ENCODE measurements at places on chromosomes 6 and 20.
A peak's percentile ranks its signal among the peaks of the same experiment; 100 is the strongest.

- no peak for DNase-seq
Measured at GRCh38 chr6:157513004-157513603, 132.1 kb downstream of the ZDHHC14 start.

- DNase-seq, result no peak
Measured at GRCh38 chr20:40019510-40019909, 669.5 kb downstream of the MAFB start.

DNA sequence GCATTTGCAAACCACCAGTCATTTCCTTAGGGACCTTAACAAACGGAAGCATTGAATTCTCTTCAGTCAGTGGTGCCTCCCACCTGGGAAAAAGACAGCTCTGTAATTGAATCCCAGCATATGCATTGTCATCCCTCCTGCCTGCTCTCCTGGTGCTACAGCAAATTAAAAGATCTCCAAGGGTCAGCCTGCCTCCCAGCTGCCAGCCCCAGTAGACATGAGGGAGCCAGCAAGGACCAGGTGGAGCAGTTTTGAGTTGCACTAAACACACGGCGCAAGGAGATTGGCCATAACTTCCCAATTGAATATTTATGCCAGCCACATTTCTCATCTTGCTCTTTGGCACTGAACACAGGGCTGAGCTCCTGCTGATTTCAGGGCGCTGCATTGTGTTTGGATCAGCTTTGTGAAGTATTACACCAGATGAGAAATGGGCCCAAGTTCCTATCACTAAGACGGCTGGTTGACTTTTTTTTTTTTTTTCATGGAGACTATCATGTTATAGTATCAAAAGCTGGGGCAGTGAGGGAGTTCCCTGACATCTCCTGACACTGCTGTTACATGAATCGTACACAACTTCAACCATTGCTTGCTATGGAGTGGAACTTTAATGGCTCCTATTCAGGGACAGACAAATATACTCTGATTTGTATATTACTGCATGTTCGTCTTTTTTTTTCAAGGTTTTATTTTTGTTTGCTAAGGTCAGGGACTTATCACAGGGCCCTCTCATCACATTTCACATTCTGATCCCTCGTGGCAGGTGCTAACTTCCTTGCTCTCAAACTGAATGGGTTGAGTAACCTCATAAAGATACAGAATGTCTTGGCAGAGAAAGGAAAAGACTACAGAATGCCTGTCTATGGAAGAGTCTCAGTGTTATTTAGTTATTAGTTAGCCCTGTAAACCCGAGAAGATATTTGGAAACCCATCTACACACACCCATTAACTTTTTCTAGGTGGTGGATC lies 191.1 kb downstream of the EYA4 start:
- DNase-seq, result no peak

DNA sequence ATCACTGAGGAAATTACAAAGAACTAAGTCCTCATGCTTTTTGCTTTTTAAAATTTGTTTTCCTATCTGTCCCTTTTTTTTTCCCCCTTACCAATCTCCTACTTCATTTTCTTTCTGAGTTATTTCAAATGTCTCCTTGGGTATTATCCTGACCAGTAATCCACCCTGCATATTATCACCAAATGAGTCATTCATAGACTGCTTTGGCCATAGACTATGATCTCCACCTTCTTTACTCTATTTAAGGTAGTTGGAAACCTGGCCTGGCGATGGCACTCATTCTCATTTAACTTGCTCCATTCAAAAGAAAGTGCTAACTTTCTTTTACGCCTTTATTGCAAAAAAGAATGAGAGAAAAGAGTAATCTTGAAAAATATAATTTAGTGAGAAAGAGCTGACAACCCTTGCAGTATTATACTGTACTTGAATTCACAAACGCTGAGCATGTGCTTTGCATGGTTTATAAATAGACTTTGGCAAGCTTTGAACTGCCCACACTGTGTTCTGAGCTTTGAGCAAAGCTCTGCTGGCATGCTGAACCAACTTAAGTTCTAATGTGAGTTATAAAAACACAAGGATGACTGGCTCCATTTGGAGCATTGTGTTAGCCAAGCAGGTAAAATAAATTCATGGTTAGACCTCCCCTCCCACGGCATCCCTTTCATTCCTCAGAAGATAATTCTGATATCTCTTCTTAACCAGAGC lies 198.9 kb downstream of the NKAIN2 start:
- DNase-seq, result no peak

DNA sequence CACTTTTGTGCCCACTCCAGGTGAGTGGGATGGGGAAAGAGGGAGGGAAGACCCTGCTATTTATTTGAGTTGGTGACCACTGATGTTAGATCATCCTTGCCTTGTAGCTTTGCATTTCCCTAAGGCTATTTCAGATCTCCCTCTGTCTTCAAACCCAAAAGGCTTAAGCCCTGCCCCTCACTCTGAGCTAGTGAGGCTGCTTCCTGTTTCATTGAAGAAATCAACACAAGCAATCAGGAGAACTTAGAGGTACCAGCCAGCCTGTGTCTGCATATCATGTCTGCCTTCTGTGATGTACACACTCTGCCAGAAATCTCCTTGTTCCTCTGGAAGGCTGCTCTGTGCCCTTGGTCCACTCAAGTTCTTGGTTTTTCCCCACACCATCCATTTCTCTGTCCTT lies 135.3 kb downstream of the ARID1B start:
- no peak for DNase-seq

GRCh38 chr20:2234598-2235191 lies 61.1 kb upstream of the TGM3 start:
- DNase-seq, result no peak

DNA sequence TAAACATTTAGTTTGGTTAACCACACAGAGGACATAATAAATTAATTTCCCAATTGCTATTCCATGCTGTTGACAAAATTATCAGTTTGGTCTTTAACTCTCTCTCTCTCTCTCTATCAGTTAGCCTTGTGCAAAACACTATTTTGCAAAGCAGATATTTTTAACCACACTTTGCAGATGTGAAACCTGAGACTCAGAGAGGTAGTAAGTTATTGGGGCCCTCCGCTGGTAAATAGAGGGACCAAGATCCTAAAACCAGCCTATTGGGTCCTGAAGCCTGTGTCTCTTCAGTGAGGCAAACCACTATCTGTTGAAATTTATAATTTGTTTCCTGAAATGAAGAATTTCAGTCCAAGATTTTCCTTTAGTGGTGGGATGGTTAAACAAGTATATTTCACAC lies 231.0 kb downstream of the SOD2 start:
- no peak for DNase-seq

DNA sequence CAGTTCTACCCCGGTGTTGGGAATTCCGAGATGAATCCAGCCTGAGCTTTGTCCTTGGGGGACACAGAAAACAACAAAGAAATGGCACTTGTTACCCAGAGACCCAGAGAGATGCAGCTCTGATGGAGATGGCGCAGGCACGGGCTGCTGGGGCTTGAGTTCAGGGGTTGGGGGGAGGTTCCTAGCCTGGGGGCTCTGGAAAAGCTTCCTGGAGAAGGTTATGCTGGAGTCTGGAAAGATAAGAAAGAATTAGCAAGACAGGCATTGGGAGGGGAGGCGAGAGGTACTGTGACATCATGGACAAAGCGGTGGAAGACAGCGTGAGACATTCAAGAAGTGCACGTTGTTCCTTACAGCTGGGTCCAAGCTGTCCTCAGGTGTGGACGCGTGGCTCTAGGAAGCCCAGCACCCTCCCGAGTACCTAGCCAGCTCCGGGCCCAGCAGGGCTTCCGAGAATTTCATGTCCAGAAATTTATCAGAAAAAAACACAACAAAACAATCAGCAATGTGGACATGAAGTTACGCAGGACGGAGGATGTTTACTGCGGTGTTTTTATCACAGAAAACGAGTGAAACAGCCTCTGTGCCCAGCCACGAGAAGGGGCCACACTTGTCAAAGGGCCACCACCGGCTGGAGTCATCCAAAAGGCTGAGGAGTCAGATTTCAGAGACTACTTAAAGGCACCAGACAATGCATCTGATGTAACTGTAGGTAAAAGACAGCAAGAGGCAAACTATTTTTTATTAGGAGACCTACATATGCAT lies 39.5 kb downstream of the C20orf203 start:
- no peak for DNase-seq

DNA sequence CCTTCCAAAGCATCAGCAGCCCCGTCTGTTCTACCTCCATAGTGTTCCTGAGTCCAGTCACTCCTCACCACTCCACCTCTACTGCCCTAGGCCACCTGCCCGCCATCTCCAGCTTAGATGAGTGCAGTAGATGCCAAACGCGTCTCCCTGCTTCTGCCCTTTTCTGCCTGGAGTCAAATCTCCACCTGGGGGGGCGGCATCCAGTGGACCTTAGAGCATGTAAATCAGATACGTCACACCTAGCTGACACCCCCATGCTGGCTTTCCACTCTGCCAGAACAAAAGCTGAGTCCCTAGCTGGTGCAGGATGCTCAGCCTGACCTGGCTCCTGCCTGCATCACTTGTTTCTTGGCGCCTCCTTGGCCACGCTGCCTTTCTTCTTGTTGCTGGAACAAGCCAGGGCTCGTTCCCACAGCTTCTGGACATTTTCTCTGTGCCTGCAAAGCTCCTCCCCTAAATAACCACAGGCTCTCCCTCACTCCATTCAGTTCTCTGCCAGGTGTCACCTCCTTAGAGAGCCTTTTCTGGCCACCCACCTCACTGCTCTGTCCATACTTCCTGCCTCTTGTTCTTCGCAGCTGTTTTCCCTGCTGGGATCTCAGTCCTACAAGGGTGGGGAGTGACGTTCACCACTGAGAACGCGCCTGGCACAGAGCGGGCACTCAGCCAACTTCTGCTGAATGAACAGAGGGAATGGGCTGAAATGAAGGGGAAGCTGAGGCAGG lies 5.8 kb downstream of the DDR1 start:
- DNase-seq, result no peak

- no peak for DNase-seq
Measured at GRCh38 chr20:58231683-58232082, 3.2 kb upstream of the ANKRD60 start.

GRCh38 chr6:21500314-21501020 lies 93.1 kb upstream of the SOX4 start:
- no peak for DNase-seq

- no peak for DNase-seq
Measured at GRCh38 chr20:17438436-17439039, 92.6 kb downstream of the BFSP1 start.

- no peak for DNase-seq
Measured at GRCh38 chr6:126086560-126086959, 100.2 kb downstream of the TRMT11 start.

- no peak for DNase-seq
Measured at GRCh38 chr6:105445481-105445880, 42.6 kb upstream of the PREP start.

- DNase-seq, result peak; percentile 3
Measured at GRCh38 chr6:68087399-68088133, 547.5 kb upstream of the ADGRB3 start.

DNA sequence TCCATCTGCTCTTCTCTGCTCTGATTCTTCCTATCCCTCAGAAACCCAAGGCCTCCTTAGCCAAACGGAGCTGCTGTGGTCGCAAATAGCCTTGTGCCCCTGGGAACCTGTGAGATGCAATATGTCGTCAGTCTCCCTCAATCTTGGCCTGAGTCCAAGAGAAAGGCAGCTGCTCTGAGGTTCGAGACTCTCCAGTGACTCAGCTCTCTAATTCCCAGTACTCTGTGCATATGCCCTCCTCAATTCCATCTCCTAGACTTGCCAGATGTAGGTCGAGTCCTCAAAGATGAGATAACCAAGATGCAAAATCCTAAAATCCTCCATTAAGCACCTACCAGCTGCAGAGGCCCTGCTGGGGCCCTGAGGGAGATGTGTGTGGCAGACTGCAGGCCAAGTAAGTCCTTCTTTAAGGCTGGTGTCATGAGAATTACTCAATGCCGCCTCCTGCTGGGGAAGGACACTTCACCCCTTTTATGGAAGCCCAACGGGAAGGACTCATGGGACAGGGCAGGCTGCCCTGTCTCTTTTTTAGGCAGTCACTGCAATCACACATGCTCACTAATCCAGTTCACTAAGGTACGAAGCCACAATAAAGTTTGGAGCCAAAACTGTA lies 28.5 kb downstream of the C6orf15 start:
- DNase-seq, result no peak

DNA sequence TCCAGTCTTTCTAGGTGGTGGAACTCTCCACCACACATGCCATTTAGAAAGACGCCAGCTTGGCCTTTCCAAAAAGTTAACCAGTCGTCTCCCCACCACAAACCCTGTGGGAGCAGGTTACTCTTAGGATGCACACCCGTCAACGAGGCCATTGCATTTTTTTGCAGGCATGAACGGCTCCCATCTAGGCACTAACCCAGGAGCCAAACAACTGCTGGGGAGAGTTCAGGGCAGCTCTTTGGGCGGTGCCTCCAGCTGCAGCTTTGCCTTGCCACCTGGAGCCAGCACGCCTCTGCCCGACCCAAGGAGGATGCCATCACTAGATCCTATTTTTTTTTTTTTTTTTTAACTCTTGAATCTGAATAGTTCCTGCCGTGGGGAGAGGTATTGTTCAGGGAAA lies 39.9 kb downstream of the TBC1D7 start:
- no peak for DNase-seq

GRCh38 chr6:41593406-41593805 lies 44.9 kb upstream of the MDFI start:
- no peak for DNase-seq

DNA sequence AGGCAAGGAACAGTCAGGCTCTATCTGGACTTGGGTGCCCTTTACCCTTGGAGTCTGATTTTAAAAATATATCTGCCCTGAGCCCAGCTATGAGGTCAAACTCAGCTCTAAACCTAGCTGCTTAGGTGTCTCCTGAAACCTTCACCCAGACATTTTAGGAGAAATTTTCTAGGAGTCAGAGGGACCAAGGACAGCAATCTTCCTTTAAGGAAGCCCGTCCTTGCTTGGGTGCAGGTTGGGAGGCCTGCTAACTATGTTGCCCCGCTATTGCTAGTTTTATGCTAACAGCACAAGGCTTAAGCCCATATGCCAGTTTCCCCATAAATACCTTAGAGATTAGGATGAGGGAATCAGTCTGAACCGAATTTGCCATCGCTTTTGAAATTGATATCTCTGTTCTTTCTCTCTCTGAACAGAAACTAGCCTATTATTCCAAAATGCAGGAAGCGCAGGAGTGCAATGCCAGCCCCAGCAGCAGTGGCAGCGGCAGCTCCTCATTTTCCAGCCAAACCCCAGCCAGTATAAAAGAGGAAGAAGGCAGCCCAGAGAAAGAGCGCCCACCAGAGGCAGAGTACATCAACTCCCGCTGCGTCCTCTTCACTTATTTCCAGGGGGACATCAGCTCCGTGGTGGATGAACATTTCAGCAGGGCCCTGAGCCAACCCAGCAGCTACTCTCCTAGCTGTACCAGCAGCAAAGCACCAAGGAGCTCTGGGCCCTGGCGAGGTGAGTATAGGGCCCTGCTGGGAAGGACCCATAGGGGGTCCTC lies 2.6 kb downstream of the VGLL2 start:
- DNase-seq, result no peak
